Neural cell (in vitro differentiated cells): ENCODE measurements at places on chromosomes 7 and 10. TPM values are rescaled to one million over a fixed set of nuclear protein-coding genes. Genes with fewer than 3 reads are reported as not detected.

The CEP55 gene
- polyA plus RNA-seq = 0.16 and 0.67 TPM in 2 replicates

The OR2A5 gene
- not detected in 2 replicates for polyA plus RNA-seq

The NFE2L3 gene
- 1.7 and 2.9 TPM in 2 replicates for polyA plus RNA-seq

The NEUROD6 gene
- not detected in 2 replicates for polyA plus RNA-seq

The C10orf120 gene
- polyA plus RNA-seq = not detected in 2 replicates

The FFAR4 gene
- not detected in 2 replicates for polyA plus RNA-seq

The OPN1SW gene
- polyA plus RNA-seq = 1.2 and 1.9 TPM in 2 replicates

The LEP gene
- not detected in 2 replicates for polyA plus RNA-seq

The PGAM2 gene
- polyA plus RNA-seq = not detected in 2 replicates

The CH25H gene
- 0.22 TPM in 1 of 2 replicates, not detected in the other for polyA plus RNA-seq

The KRIT1 gene
- polyA plus RNA-seq = 39.6 and 41.3 TPM in 2 replicates

The CALHM3 gene
- not detected in 2 replicates for polyA plus RNA-seq

The CCDC7 gene
- 3.9 and 5.1 TPM in 2 replicates for polyA plus RNA-seq

The CPN1 gene
- not detected in 2 replicates for polyA plus RNA-seq

The STAMBPL1 gene
- polyA plus RNA-seq = 21.9 and 22.4 TPM in 2 replicates

The PNLIP gene
- polyA plus RNA-seq = not detected in 2 replicates

The GPC2 gene
- 506 and 594 TPM in 2 replicates for polyA plus RNA-seq

The WEE2 gene
- polyA plus RNA-seq = 0.34 and 0.63 TPM in 2 replicates

The RNLS gene
- polyA plus RNA-seq = 0.20 and 0.66 TPM in 2 replicates

The RHEB gene
- polyA plus RNA-seq = 229 and 289 TPM in 2 replicates

The MRLN gene
- not detected in 2 replicates for polyA plus RNA-seq

The HOGA1 gene
- not detected in 2 replicates for polyA plus RNA-seq

The SEMA3D gene
- polyA plus RNA-seq = 1.6 and 5.1 TPM in 2 replicates

The DGKI gene
- polyA plus RNA-seq = 15.7 and 15.8 TPM in 2 replicates

The EVX1 gene
- polyA plus RNA-seq = not detected in 2 replicates

The CPEB3 gene
- polyA plus RNA-seq = 17.9 and 20.0 TPM in 2 replicates

The PLAC9 gene
- polyA plus RNA-seq = not detected in 2 replicates

The FAM25C gene
- polyA plus RNA-seq = not detected in 2 replicates

The NPSR1 gene
- polyA plus RNA-seq = not detected in 2 replicates

The NUTM2E gene
- polyA plus RNA-seq = 0.40 TPM in 1 of 2 replicates, not detected in the other

The ABCC2 gene
- polyA plus RNA-seq = 2.0 and 3.4 TPM in 2 replicates

The PCGF6 gene
- 20.4 and 31.3 TPM in 2 replicates for polyA plus RNA-seq
